ENCODE measurements at places on chromosomes 4 and X.

- DNase-seq = peak; percentile 86
These were observed 22.5 kb downstream of the MED28 start for GRCh38 chr4:17636696-17637622.

- DNase-seq = no peak
These were observed 242.0 kb downstream of the BCOR start for GRCh38 chrX:39855748-39856129.

DNA sequence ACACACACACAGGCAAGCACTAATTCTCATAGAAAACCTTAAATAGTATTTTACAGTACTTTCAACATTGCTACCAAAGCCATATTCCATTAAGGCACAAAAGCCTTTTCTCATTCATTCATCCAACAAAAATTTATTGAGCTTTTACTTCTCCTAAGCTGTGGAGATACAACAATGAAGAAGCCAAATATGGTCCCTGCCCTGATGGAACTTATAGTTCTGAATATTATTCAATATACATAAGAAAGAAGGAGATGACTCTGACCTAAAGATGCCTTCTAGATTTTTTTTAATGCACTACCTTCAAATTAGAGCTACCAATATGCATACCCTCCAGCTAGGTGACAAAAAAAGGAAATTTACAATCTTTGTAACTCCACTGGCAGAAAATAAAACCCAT is 90.0 kb upstream of the WDR44 start:
- DNase-seq = no peak

DNA sequence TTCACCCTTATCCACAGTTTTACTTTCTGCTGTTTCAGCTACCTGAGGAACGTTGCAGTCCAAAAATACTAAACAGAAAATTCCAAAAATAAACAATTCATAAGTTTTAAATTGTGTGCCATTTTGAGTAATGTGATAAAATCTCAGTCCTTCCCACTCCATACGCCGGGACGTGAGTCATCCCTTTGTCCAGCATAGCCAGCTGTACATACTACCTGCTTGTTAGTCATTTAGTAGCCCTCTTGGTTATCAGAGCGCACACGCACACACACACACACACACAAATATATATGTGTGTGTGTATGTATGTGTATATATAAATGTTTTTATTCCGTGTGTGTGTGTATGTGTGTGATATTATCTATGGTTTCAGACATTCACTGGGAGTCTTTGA is 4.8 kb upstream of the CCSER1 start:
- no peak for DNase-seq

DNA sequence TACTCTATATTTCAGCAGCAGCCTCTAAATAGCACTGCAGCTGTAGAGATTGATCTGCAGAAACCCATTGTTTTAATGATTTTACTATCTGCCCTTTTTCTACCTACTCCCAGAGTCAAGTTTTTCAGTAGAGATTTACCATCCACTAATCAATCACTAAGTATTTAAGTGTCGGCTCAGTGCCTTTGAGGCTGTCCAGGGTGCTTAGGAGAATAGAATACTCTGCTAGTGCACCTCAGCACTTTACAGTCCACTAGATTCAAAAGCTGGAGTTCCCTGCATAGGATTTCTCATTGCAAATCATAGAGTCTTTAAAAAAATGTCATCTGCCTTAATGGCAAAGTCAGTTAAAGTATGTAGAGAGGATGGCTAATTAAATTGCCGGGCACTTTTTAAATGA is 29.6 kb upstream of the ANAPC4 start:
- DNase-seq = no peak
